ENCODE measurements at places on chromosomes 1 and 21. TPM values are rescaled to one million over a fixed set of nuclear protein-coding genes. Genes with fewer than 3 reads are reported as not detected.

Gene RNF207
- 53.5 TPM for total RNA-seq

Gene CFH
- 30.3 TPM for total RNA-seq

Gene ASPM
- 12.3 TPM for total RNA-seq

Gene MPL
- not detected for total RNA-seq

DNA sequence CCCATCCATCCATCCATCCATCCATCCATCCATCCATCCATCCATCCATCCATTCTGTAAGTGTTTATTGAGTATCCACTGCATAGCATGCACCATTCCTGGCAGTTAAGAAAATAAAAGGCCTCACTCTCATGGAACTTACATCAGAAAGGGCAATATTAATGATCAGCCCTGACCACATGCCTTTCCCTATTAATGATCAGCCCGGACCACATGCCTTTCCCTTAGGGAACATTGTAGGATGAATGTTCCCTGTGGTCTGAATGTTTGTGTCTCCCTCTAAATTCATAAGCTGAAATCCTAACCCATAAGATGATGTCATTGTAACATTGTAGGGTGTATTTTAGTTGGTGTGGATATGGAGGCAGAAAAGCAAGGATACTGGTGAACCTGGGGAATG lies 365.8 kb downstream of the KIF26B start:
- DNase-seq, result peak; percentile 95

GRCh38 chr1:17128361-17128760 lies 9.1 kb upstream of the PADI2 start:
- peak; percentile 100 for DNase-seq

- DNase-seq, result no peak
Observed at GRCh38 chr1:174017231-174017970, 4.8 kb downstream of the RC3H1 start.

DNA sequence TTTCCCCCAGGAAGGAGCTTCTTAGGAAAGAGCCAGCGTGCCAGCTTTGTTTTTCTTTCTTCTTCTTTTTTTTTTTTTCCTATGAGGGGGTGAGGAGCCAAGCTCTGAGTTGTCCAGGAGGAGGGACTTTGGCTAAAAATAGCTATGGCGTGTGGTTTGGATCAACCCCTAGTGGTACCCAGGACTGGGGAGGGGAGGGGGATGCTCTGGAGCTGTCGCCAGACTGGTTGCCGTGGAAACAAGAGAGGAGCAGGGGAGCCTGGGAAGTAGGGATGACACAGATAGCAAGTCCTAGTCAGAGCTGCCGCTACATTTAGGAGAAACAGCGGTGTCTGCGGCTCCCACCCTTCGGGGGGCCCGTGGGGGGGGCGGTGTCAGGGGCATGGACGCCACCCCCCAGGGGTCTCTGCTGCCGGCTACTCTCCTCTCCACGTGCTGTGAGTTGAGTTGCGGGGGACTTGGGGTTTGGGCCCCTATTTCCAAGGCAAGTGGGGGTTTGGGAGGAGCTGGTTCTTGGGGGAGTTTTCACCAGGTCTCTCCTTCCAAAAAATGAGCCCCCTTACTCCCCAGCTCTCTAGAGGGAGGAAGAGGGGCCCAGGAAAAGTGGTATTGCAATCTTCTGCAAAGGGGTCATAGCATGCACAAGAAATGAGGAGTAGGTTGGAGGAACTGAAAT lies at the start of gene KCNJ9:
TSS of gene KCNJ9 (plus strand) at position 278 of the 676 bp plus-strand sequence. CDS start 2,493 bp downstream, outside the sequence.
- no peak for DNase-seq

DNA sequence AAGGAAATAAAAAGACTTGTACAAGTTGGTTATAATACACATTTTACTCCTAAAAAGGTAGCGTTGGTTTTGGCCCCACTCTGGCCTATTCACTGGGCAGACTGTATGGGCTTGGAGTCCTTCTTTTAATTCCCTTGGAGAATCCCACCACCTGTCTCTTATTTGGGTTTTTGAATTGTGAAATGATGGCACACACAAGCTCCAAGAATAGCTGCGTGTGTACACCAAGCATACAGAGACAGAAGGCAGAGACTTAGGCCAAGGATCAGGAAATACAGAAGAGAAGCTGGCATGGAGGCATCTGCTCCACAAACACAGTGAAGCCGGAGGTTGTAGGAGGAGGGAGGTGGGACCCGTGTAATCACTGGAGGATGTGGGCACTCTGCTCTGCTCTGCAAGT lies 29.1 kb downstream of the DDR2 start:
- DNase-seq, result no peak

- no peak for DNase-seq
Observed at GRCh38 chr1:18134324-18135046, 26.9 kb downstream of the IGSF21 start.

Data from renal cortical epithelial cell (primary cell).